ENCODE measurements at places on chromosomes 13 and 19.

- DNase-seq: no peak
Observed at GRCh38 chr19:17266589-17266974, 661 bp upstream of the BABAM1 start.

GRCh38 chr13:36108342-36108741, 22.8 kb downstream of the DCLK1 start:
- DNase-seq: no peak

- no peak for DNase-seq
Observed at GRCh38 chr13:21383090-21383489, 76.0 kb downstream of the ZDHHC20 start.

- DNase-seq: no peak
Observed at GRCh38 chr13:95300625-95301182, 547 bp downstream of the ABCC4 start.

DNA sequence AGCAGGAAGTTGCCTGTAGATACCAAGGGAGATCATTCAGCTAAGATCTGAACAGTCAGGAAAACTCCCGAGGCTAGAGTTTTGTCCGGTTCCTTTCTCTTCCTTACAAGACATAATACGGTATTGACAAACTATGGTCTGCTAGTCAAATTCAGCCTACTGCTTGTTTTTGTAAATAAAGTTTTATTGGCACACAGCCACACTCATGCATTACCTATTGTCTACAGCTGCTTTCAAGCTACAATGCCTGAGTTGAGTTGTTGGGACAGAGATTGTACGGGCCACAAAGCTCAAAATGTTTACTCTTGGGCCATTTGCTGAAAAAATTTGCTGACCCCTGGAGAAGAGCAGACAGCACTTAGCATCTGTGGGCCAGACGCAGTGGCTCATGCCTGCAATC, 2.5 kb downstream of the SLC1A6 start:
- no peak for DNase-seq

GRCh38 chr13:73336773-73337172, 278.0 kb downstream of the KLF5 start:
- DNase-seq: no peak

DNA sequence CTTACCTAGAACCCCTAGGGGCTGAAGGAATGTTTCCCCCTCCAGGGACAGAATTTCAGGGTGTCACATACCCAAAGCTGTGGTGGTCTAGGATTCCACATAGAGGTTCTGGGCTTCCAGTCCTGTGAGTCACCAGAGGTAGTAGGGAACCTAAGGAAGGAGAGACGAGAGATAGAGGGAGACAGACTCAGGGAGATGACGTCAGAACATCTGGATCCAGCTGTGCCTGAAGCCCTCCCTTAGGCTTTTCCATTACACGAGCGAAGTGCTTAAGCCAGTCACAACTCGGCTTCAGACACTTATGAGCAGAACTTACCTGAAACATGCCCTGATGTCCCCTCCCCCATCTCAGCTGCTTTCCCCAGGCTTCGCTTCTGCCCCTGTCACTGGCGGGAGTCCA, 11.8 kb upstream of the SELENOW start:
- DNase-seq: no peak

DNA sequence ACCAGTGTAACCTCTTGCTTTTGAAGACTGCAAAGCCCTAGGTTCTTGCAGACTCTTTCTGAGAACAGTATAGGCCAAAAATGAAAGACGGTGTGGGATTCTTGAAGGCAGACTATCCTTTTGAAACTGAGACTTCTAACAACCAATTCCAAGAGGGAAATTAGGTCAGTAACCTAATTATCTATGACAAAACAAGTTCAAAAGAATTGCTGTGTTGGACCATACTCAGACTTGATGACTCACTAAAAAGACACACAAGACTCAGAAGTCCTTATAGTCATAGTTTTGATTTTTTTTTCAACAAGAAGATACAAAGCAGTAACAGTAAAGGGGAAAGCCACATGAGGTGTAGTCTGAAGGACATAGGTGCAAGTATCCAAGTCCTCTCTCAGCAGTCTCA, 624.0 kb upstream of the GPC6 start:
- no peak for DNase-seq

DNA sequence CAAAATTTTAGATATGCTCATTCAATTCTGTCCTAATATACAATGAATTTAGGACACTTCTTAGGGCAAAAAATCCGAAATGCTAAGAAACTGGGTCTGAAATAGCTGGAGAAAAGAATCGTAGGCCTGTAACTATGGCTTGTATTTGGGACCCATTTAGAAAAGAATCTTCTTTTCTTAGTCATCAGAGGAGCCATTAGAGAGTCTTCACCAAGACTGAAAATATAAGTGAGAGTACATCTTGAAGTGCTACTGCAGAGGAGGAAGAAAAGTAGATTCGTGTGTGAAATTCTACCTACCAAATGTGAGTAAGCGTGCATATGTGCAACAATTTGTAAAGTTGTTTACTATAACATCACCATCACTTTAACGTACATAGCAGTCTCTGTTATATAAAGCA, 8.8 kb upstream of the DACH1 start:
- no peak for DNase-seq

DNA sequence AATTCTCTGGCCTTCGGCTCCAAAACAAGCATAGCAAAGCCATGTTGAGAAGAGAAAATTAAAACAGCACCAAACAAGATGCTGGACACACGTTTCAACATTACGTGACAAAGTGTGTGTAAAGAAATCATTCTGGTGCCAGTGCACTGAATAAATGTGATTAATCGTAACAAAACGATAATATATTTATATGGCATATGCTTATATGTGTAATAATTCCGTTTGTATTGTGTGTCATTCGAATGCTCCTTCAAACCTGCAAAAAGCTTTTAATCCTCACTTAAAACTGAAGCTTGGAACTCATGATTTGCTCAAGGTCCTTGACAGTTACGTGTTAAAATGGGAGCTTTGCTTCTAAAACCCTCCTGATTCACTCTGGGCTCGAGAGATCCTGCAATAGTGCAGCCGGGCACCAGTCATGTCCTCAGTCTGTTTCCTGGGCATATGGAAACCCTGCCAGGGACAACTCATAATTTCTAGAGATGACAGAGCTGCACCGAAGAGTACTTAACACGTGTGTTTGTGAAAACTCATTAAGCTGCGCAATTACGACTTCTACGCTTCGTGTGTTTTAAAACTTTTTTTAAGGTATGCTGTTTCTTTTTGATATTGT, 731 bp upstream of the AKAP8L start:
- DNase-seq: no peak

GRCh38 chr13:113292021-113292862, 4.8 kb upstream of the LAMP1 start:
- DNase-seq: peak; percentile 56

- DNase-seq: no peak
Observed at GRCh38 chr19:49133621-49134454, 14.5 kb downstream of the PPFIA3 start.

DNA sequence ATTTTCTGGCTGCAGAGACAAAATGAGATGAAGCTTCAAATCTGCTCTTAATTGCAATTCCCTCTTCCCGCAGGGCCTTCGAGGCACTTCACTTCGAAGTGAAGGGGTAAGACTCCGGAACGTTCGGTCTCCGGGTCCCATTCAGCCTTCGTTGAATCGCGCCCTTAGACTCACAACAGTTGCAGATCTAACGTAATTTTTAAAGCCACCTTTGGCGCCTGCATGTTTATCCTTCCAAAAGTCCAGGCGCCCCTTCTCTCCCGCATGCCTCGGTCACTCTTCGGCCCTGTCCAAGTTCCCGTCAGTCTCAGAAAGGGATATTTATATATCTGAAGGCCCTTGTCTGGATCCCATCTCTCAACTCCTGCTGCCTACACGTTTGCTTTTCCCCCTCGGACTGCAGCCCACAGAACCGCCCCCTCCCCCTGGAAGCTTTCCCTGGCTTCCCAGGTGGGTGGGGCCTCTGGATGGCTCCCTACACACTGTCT, 915 bp upstream of the KCTD12 start:
- DNase-seq: no peak

GRCh38 chr19:18975011-18975410, 34.0 kb upstream of the HOMER3 start:
- DNase-seq: no peak

DNA sequence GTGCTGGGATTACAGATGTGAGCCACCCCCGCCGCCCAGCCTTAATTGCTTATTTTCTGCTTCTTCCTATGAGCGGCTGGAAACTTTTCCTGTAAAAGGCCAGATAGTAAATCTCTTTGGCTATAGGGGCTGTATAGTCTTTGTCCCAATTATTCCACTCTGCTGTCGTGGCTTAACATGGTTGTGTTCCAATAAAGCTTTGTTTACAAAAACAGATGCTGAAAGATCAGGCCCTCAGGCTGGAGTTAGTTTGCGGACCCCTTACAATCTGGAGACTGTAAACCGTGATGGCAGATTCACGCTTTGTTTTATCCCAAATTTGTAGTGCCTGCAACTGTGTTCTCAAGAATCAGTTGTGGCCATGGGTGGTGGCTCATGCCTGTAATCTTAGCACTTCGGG, 10.7 kb downstream of the KCNC3 start:
- DNase-seq: no peak

DNA sequence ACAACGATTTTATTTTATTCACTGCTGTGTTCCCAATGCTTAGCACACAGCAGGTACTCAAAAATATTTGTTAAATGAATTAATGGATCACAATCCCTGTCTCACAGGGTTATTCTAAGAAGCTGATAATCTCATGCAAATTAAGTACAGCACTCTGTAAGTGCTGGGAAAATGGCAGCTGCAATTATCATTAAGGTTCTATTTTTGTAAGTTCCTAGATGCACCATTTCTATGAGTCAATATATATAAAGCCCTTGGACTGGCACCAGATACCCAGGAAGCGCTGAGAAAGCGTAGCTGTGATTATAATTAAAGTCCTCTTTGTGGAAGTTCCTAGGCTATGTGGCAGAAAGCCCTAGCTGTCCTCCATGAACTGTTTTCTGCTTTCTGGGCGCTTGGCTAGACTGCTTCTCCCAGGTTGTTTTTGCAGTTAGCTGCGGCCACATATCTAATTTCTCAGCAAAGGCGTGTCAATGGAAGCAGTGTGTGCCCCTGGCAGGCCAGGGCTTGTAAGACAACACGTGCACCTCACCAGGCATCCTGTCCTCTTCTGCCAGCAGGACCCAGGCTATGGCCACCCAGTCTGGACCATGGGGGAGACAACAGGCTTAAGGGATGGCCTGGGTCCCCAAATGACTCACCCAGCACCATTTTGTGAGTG, 5.2 kb upstream of the SRRM5 start:
- no peak for DNase-seq

DNA sequence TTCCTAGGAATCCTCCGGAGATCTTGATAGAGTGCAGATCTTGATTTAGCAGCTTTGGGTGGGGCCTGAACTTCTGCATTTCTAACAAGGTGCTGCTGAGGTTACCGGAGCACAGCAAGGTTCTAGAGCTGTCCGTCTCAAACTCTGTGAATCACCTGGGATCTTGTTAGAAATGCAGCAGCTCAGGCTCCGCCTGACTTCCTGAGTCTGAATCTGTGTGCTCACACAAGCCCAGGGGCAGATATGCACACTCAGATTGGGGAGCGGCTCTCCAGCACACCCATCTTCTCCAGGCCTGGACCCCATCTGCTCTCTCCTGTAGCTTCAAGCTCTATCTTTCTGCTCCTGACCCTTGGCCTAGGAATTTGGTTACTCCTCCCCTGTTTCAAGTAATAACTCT, 3.5 kb upstream of the TEX26 start:
- no peak for DNase-seq

DNA sequence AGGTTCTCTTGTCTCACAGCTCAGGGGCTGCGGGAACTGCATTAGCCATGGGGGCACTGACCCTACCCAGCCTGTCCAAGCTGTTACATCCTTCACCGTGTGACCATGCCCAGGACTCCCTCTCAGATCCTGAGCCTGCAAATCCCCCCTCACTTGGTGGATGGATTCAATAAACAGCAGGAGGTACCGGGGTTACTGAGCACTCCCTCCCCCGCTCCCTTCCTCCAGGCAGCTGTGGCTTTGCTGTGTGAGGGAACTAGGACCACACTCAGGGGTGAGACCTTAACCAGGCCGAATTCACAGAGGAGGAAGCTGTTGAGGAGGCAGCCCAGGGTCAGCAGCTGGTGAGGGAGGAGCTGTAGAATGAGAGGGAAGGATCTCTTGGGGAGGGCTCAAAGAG, 27.0 kb upstream of the CEACAM1 start:
- no peak for DNase-seq

DNA sequence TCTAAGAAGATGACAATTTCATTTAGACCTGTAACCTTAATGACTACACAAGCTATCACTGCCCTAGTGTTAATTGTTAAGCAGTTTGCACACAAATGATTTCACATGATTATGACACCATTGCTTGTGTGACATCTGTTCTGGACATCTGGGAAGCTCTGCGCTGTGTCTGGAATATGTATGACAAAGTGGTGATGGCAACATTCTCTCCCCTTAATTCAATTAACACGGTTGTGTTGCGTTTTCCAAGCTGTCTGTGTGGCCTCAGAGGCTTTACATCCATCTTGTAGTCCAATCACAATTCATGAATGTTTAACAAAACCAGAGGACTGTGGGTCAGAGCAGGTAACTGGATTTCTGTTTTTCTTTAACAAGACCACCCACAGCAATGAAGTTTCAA, 204.4 kb downstream of the COG6 start:
- no peak for DNase-seq

GRCh38 chr13:72700509-72700908, 26.9 kb downstream of the MZT1 start:
- DNase-seq: no peak

Measured in T47D (cell line).